Heart right ventricle (tissue), 16 donors: ENCODE measurements at places on chromosomes 3 and 15. TPM values are rescaled to one million over a fixed set of nuclear protein-coding genes. Genes with fewer than 3 reads are reported as not detected.

- peaks cover 11% of the 10 kb centered on the region for H3K36me3 ChIP-seq
- H3K27me3 ChIP-seq: no peaks in the 10 kb centered on the region
- peaks cover 22% of the 10 kb centered on the region for H3K4me1 ChIP-seq
Observed at GRCh38 chr3:52521488-52521824, 12.2 kb downstream of the NT5DC2 start.

The LARP6 gene
- 39.1 TPM for total RNA-seq

DNA sequence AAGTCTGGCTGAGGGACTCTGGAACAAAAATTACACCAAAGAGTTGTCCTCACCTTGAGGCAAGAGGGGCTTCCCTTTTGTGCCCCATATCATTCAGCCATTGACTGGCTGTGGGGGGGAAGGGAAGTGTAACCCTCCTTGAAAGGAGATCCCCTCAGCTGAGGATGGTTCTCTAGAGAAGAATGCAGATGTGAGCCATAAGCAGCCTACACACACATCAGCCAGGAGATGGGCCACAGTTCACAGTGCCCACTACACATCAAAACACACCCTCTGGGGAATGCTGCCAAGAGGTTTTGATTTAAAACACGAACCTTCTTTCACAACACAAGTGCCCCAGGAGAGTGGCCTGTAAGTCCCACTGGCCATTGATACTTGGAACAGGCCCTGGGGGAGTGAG is 231.2 kb upstream of the CTDSPL start:
- H3K36me3 ChIP-seq: peaks cover 8% of the 10 kb centered on the region
- no peaks in the 10 kb centered on the region for H3K27me3 ChIP-seq
- DNase-seq: no peak
- peaks cover 24% of the 10 kb centered on the region for H3K4me1 ChIP-seq
- H3K4me3 ChIP-seq: no peak overlapping the region
- no peak overlapping the region for H3K27ac ChIP-seq

- H3K27ac ChIP-seq: no peak overlapping the region
- no peaks in the 10 kb centered on the region for H3K36me3 ChIP-seq
- peaks cover 5% of the 10 kb centered on the region for H3K27me3 ChIP-seq
- no peak overlapping the region for H3K4me3 ChIP-seq
- no peak for DNase-seq
Observed at GRCh38 chr3:187763850-187764648, 18.8 kb upstream of the BCL6 start.

DNA sequence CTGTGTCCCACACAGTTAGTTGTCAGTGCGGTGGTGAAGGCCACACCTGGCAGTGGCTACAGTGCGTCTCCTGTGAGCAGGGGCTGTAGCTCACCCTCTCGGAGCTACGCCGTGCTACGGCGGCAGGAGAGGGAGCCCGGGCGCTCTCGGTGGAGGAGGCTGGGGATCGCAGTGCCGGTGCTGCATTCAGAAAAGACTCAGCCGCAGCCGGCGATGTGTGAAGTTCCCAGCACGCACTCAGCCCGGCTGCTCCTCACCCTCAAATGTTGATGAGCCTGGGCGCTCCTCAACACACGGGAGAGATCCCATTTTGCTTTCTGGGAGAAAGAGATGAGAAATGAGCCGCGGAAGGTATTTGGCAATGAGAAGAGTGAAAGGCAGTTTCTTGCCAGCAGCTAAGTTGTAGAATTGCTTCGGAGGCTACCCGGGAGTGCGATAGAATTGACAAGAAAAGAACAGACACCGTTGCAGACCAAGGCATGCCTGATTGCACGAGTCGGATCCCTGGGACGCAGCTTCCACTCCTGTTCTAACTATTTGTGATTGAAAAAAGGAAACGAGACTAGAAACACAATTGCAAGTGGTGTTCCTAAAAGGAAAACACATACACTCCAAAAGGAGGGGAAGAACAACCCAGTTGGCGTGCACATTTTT is at the start of gene UNC13C:
Gene UNC13C (plus strand): TSS at position 189 of the 654 bp plus-strand sequence. CDS start 34,463 bp downstream, outside the sequence.
- no peaks in the 10 kb centered on the region for H3K36me3 ChIP-seq
- H3K4me1 ChIP-seq: no peaks in the 10 kb centered on the region
- no peak within 1 kb of the TSS for H3K27ac ChIP-seq
- H3K27me3 ChIP-seq: peaks cover 36% of the 10 kb centered on the region
- peak within 1 kb of the TSS; percentile 47 for H3K4me3 ChIP-seq
- peak; percentile 3 for DNase-seq

DNA sequence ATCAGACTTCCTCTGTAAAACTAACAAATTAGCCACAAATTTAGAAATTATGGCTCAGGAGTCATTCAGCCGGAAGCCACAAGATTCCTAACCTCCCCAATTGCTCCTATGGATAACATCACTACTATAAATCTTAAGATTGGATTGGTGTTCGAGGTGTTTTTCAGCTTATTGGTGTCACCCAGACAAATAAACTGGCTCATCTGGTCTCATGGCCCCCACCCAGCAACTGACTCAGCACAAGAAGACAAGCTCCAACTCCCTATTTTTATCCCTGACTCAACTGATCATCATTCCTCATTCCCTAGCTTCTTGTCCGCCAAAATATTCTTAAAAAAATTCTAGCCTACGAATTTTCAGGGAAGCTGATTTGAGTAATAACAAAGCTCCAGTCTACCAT is 135.1 kb upstream of the STRIT1 start:
- no peaks in the 10 kb centered on the region for H3K4me1 ChIP-seq
- H3K27ac ChIP-seq: no peak overlapping the region
- no peaks in the 10 kb centered on the region for H3K36me3 ChIP-seq
- H3K27me3 ChIP-seq: no peaks in the 10 kb centered on the region
- no peak overlapping the region for H3K4me3 ChIP-seq

The CEMIP gene
- 1.5 TPM for total RNA-seq

GRCh38 chr15:68593828-68594532 is 15.2 kb downstream of the CORO2B start:
- peaks cover 60% of the 10 kb centered on the region for H3K4me1 ChIP-seq
- H3K27me3 ChIP-seq: no peaks in the 10 kb centered on the region
- DNase-seq: no peak
- no peaks in the 10 kb centered on the region for H3K36me3 ChIP-seq
- no peak overlapping the region for H3K4me3 ChIP-seq

The CSPG4 gene
- 10.4 TPM for total RNA-seq

GRCh38 chr3:139694542-139694941 is 16.8 kb upstream of the NMNAT3 start:
- H3K27ac ChIP-seq: no peak overlapping the region
- H3K27me3 ChIP-seq: no peaks in the 10 kb centered on the region
- H3K4me1 ChIP-seq: no peaks in the 10 kb centered on the region

DNA sequence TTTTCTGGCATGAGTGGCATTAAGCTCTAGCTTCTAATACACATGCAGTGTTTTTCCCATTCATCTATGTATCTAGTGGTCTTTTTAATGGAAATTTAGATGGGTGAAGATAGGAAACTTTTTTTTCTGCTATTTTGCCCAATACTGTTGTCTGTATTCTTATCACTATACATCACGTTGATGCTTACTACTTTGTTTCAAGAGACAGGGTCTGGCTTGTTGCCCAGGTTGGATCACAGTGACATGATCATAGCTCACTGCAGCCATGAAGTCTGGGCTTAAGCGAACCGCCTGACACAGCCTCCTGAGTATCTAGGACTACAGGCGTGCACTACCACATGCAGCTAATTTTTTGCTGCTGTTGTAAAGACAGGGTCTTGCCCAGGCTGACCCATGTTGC is 84.6 kb downstream of the PEAK1 start:
- H3K27ac ChIP-seq: peak overlapping the region; percentile 34
- no peak overlapping the region for H3K4me3 ChIP-seq
- peaks cover 10% of the 10 kb centered on the region for H3K4me1 ChIP-seq
- no peaks in the 10 kb centered on the region for H3K27me3 ChIP-seq
- H3K36me3 ChIP-seq: no peaks in the 10 kb centered on the region
- peak; percentile 60 for DNase-seq

The CTXN2 gene
- total RNA-seq: not detected

- no peak for DNase-seq
- no peaks in the 10 kb centered on the region for H3K36me3 ChIP-seq
- peaks cover 8% of the 10 kb centered on the region for H3K4me1 ChIP-seq
- no peak overlapping the region for H3K27ac ChIP-seq
- no peaks in the 10 kb centered on the region for H3K27me3 ChIP-seq
Observed at GRCh38 chr3:126956361-126956760, 26.6 kb upstream of the PLXNA1 start.

DNA sequence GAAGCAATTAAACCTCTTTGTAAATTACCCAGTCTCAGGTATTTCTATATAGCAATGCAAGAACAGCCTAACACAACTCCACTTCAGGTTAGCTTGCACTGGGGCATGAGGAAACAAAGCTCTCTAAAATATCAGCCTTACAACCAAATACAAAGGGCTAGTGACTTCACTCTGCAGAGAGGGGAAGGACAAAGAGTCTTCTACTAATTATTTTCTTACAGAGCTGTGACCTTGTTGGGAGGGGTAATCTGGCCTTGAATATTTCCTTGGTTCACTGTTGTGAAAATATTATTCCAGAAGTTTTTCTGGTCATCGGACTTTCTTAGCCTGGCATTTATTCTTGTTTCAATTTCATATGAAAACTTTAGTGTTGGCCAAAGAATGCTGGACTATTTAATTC is 334.4 kb upstream of the CTNNB1 start:
- no peak overlapping the region for H3K27ac ChIP-seq
- H3K27me3 ChIP-seq: no peaks in the 10 kb centered on the region
- H3K4me3 ChIP-seq: no peak overlapping the region
- no peaks in the 10 kb centered on the region for H3K36me3 ChIP-seq

The TNFSF10 gene
- total RNA-seq: 4.7 TPM

The IL17RD gene
- 3.7 TPM for total RNA-seq

DNA sequence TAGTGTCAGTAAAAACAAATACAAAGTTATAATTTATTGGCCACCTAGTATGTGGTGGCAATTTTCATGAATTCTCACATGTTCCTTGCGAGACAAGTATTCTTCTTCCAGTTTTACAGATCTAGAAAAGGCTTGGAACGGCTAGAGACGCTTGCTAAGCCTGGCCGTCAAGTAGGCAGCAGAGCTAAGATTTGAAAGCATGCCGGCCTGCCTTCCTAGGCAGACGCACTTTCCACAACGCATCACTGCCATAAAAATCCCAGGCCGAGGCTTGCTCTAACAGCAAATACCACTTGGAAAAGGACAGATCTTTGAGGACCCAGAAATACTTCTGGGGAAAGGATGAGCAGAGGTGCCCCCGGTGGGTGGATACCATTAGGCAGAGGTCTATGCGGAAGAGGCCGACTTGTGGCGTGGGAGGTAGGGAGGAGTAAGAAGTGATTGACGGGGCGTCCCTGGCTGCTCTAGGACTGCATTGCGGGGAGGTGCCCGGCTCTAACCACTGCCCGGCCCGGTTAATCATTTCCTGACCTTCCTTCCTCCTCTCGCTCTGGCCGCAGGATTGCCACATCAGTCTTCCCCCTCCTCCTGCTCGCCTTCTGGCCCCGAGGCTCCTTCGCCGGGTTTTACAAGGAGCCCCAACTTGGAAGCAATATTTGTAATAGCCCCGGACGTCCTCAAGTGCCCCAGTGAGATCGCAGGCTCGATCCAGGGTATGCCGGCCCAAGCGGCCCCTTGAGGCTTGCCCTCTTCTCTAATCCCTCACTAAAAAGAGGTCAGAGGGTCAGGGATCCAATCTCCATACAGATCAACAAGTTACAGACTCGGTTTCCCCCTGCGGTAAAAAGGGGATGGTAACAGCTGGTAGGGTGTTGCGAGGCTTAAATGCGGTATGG is 1.3 kb upstream of the USP3 start:
- no peaks in the 10 kb centered on the region for H3K27me3 ChIP-seq
- peak; percentile 83 for DNase-seq
- H3K4me1 ChIP-seq: peaks cover 33% of the 10 kb centered on the region
- H3K36me3 ChIP-seq: no peaks in the 10 kb centered on the region
- peak overlapping the region; percentile 99 for H3K27ac ChIP-seq

- DNase-seq: peak; percentile 42
- no peak overlapping the region for H3K27ac ChIP-seq
- no peaks in the 10 kb centered on the region for H3K4me1 ChIP-seq
- H3K4me3 ChIP-seq: no peak overlapping the region
Observed at GRCh38 chr3:192772240-192772894, 45.0 kb upstream of the FGF12 start.

GRCh38 chr3:88003115-88003755 is 55.6 kb downstream of the CGGBP1 start:
- H3K4me1 ChIP-seq: no peaks in the 10 kb centered on the region
- H3K4me3 ChIP-seq: no peak overlapping the region
- H3K36me3 ChIP-seq: no peaks in the 10 kb centered on the region
- H3K27ac ChIP-seq: no peak overlapping the region
- H3K27me3 ChIP-seq: no peaks in the 10 kb centered on the region
- DNase-seq: no peak

GRCh38 chr15:73629798-73630429 is 3.3 kb downstream of the NPTN start:
- DNase-seq: no peak
- H3K4me3 ChIP-seq: peak overlapping the region; percentile 97
- H3K27ac ChIP-seq: no peak overlapping the region
- H3K36me3 ChIP-seq: no peaks in the 10 kb centered on the region

DNA sequence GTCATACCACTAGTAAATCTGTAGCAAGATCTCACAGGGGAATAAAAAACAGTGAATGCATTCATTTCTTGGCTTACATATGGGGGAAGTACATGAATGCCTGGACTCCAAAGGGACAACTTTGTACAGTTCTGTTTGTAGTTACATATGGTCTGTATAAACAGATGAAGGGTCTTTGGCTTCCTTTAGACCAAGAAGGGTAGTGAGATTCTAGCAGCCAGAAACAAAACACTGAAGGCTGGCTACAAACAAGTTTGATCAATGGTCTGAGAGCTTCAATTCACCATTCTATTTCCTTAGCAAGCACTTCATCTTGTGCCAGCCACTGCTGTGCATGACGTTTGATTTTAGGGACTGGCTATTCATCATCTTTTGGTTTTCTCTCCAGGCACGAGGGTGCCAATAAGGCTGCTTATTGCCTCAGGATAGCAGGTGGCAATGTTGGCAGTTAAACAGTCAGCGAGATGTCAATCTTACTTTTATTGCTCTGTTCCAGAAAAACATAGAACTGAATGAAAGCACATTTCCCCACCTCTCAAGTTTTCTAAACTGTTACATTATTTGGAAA is 313.7 kb upstream of the COL8A1 start:
- H3K27me3 ChIP-seq: no peaks in the 10 kb centered on the region
- DNase-seq: no peak
- H3K27ac ChIP-seq: no peak overlapping the region

GRCh38 chr15:90011705-90012104 is 10.6 kb downstream of the ZNF710 start:
- H3K4me3 ChIP-seq: no peak overlapping the region
- H3K36me3 ChIP-seq: peaks cover 9% of the 10 kb centered on the region
- peaks cover 11% of the 10 kb centered on the region for H3K4me1 ChIP-seq
- H3K27me3 ChIP-seq: no peaks in the 10 kb centered on the region

DNA sequence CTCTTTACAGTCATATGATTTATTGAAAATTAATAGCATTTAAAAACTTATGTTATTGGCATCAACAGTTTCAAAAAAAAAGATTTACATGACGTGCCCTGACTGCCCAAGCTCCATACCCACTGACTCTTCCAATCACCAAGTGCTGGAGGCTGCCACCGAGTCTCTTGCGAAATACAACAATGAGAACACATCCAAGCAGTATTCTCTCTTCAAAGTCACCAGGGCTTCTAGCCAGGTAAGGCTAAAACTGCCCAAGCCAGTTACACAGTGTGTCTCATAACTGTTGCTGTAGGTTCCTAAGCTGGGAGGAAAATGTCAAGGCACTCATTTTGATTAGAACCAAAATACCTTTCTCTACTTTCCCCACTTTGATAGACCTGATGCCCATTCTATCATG is 4.5 kb downstream of the FETUB start:
- H3K27ac ChIP-seq: no peak overlapping the region
- no peaks in the 10 kb centered on the region for H3K36me3 ChIP-seq
- peaks cover 13% of the 10 kb centered on the region for H3K4me1 ChIP-seq
